Epithelial cell of proximal tubule (primary cell): ENCODE measurements at places on chromosomes 1 and 21. TPM values are rescaled to one million over a fixed set of nuclear protein-coding genes. Genes with fewer than 3 reads are reported as not detected.

GRCh38 chr1:20325844-20326420 lies 35.3 kb downstream of the VWA5B1 start:
- no peak for DNase-seq

- DNase-seq, result no peak
These were observed 14.7 kb upstream of the IRF2BP2 start for GRCh38 chr1:234624724-234625117.

DNA sequence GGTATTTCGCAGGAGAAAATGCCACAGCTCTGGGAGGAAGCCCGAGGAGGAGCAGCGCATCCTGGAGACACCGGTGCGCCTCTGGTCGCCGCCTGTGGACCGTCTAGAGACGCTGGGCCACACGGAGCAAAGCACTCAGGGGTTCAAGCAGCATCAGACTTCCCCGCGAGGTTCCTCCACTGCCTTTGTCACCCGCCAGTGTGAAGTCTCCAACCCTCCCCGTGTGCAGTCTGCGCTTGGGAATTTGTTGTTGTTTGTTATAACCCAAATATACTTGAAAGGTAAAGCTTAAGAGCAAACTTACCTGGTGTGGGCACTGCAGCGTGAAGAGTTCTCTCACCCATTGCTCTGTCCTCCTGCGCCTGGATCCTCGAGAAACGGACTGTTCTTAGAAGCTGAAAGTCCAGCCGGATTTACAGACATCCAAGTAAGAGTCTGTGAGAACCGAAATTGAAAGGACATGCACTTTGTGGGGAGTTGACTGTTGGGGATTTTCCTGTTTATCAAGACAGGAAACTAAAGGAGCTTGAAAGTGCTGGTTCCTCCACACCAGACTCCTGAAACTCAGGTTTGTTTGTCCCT lies at the start of gene GBP4:
TSS of gene GBP4 (minus strand) at position 452 of the 582 bp plus-strand sequence. CDS start at position 344, 108 bp downstream.
- no peak for DNase-seq

DNA sequence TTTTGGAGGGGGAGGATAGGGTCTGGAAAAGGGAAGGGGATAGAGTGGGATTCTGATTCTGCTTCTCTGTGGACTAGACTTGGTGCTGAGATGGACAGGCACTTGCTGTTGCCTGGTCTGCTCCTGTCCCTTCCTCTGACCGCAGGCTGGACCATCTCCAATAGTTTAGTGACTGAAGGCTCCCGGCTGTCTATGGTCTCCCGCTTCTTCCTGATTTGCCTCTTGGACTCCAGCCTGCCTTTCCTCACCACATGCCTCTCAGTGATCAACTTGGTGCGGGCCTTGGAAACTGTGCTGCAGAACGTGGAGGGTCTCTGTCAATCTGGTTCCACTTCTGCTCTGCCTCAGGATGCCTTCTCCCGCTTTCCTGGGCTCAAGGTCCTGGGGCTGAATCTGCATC lies 6.3 kb upstream of the ZSCAN20 start:
- DNase-seq, result no peak

DNA sequence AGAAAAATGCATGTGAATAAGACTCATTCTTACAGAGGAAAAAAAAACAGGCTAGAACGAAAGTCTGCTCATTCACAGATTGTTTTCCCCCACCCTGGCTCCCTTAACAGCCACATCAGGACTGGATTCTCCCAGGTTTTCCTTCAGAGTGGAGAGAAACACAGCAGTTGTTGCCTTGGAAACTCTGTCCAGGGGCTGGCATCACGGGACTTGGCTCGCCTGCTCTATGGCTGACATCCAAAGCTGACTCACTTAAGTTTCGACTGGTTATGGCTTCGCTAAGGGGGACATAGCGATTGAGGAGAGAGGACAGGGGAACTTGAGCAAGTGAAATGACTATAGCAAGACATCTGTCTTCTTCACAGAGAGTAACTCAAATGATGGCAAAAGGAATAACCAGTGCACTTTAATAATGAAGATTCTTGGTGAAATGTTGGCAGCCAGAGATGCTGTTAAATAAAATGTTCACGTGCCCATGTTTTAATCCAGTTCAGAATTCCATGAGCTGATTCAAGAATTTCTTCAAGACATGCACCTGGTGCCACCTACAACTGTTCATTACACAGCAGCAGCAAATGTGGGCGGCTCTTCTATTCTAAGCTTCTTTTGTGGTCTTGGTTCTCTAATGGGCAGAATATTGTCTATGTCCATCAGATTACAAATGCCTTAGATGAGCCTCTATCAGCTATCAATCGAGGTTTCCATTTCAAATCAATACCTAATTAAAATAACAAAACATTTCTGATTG lies 21.8 kb downstream of the MIS18A start:
- DNase-seq, result peak; percentile 89

GRCh38 chr1:10295481-10296085 lies 85.2 kb downstream of the KIF1B start:
- no peak for DNase-seq

DNA sequence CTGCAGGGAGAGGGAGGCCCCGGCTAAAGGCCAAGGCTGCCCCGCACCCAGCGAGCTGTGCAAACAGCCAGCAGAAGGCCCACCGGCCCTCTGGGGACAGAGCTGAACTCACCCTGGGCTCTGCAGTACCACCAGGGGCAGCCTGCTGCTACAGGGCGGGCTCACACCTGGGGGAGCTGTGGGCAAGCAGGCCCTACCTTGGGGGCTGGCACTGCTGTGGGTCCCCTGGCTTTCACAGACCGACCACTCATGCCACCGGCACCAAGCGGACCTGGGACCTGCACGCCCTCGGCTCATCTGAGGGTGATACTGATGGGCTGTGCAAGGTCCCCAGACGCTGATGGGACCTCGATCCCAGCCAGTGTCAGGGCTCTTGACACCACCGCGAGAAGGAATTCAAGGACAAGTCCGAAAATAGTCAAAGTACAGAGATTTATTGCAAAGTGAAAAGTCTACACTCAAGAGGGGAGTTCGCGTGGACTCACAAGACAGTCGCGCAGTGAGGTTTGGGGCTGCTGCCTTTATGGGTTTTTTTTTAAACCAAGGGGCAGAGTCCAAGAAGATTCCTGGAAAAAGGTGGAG lies 61.0 kb upstream of the ADARB1 start:
- DNase-seq, result no peak

- DNase-seq, result no peak
These were observed 15.8 kb downstream of the UBE2G2 start for GRCh38 chr21:44785620-44786335.

DNA sequence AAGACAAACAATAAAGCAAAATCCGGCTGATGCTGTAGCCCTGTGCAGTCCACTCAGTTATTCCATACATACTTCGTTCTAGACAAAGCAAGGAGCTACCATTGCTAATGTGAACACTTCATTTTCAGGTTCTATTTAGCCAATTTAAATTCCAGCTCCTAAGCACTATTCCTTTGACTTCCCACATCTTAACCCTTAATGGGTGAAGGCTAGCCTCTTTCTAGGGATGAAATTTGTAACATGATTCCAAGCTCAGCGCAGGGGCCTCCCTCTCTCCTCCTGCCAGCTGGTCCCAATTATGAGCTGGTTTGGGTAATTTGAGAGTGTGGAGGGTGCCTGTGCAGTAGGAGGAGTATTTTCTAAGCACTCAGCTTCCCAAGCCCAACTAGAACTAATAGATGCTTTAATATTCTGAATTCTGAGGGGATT lies 53.9 kb upstream of the PTGFRN start:
- DNase-seq, result no peak

- no peak for DNase-seq
These were observed 5.9 kb downstream of the SOD1 start for GRCh38 chr21:31665397-31665796.

DNA sequence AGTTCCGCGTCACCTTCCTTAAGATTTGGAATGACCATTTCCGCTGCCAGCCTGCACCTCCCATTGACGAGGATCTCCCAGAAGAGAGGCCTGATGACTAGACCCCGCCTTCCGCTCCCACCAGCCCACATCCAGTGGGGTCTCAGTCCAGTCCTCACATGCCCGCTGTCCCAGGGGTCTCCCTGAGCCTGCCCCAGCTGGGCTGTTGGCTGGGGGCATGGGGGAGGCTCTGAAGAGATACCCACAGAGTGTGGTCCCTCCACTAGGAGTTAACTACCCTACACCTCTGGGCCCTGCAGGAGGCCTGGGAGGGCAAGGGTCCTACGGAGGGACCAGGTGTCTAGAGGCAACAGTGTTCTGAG lies 9.8 kb downstream of the MYBPH start:
- no peak for DNase-seq

DNA sequence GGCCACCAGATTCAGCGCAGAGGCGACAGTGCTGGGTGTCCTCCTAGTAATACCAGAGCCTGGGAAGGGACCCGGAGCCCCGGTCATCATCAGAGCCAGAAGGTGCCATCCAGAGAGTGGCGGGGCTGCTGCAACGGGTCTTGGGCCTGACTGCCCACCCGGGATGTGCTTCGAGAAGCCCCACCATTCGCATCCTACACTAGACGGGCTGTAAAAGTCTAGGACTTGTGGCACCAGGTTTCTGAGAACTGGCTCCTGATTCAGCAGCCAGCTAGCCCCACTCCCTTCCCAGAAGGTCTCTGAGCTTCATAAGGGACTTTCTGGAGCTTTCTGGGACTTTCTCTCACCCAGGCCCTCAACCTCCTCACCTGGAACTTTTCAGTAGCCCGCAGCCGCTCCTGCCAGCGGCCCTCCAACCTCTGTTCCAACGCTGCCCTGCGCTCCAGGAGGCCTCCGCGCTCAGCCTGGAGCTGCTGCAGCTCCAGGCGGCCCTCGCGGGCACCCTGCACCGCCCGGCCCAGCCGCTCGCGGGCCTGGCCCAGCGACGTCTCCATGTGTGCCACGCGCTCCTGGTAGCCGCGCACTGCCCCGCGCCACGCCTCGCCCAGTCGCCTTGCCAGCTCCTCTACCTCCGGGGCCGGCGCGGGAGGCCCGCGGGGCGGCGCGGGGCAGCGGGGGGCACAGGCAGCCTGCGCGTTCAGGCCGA lies 940 bp downstream of the NES start:
- no peak for DNase-seq

GRCh38 chr1:183676586-183677189 lies 23.6 kb upstream of the APOBEC4 start:
- no peak for DNase-seq

DNA sequence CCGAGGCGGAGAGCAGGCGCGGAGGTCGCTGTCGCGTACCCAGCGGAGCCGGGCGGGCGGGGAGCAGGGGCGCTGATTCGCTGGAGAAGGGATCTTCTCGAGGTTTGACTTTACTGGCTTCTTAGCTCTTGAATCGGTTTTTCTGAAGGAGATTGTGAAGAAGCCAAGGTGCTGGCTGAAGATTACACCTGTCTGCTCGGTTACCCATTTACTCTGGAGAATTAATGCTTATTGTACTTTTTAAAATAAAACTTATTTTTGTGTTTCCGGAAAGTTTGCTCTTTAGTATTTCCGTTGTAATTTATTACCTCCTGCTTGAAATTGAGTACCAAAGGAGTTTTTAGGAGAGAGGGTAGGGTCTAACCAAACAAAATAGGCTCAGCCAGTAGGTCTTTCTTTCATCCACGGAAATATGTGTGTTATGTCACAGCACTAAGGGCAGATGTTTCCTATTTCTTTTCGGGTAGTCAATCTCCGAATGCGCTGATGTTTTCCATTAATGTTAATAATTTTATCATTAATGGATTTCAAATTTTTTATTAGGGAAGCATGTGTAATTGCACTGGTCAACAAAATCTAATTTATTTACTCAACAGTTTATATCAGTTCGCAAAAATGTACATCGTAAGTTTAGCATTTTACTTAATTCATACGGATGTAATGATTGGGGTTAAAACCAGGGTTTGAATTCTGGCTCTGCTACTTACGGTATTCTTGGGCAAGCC lies 510 bp upstream of the GNG5 start:
- no peak for DNase-seq

GRCh38 chr1:64403331-64403730 lies 66.6 kb upstream of the CACHD1 start:
- DNase-seq, result no peak

GRCh38 chr1:29793101-29793546 lies 556.8 kb downstream of the PTPRU start:
- DNase-seq, result peak; percentile 55

- no peak for DNase-seq
These were observed 5.8 kb downstream of the COG2 start for GRCh38 chr1:230648114-230648513.

DNA sequence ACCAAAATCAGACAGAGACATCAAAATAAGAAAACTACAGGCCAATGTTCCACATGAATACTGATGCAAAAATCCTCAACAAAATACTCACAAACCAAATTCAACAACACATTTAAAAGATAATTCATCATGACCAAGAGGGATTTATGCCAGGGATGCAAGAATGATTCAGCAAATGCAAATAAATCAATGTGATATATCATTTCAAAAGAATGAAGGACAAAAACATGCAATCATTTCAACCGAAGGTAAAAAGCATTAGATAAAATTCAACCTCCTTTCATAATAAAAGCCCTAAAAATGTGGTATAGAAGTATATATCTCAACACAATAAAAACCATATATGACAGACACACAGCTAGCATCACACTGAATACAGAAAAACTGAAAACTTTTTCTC lies 81.5 kb upstream of the LYPLAL1 start:
- DNase-seq, result no peak

GRCh38 chr1:181675918-181676190 lies 192.5 kb downstream of the CACNA1E start:
- DNase-seq, result no peak

DNA sequence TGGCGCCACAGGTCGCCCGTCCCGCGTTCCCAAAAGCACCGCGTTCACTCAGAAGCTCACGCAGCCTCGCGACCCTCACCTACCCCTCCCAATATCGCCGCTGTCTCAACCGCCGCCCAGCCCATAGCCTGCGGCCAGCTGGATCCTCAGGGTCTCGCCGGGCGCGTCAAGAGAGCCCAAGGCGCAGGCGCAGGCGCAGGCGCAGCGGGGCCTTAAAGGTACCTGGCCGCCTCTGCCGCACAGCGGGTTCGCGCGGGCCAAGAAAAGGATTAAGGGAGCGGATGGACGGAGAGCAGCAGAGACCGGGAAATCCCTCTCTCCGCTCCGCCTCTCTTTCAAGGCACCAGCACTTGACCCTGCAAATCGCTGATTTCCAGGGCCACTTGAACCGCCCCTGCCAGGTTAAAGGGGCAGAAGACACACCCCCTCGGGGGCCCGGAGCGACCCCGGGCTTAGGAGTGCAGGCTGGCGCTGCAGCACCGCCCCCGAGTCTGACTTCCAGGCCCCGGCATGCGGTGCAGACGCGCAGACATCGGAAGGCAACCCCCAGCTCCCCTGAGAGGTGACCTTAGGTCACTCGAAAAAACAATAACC lies at the start of gene NBPF20:
TSS of gene NBPF20 (minus strand) at position 168 of the 594 bp plus-strand sequence. CDS start 20,331 bp downstream, outside the sequence.
- DNase-seq, result peak; percentile 2

The INAVA gene
- 84.0 and 191 TPM in 2 replicates for total RNA-seq

The SHE gene
- total RNA-seq, result under 0.01 TPM in 1 of 2 replicates, not detected in the other

The CAMK1G gene
- 0.23 TPM in 1 of 2 replicates, not detected in the other for total RNA-seq

The HCRTR1 gene
- total RNA-seq, result not detected in 2 replicates

The RPTN gene
- total RNA-seq, result not detected in 2 replicates

The MYCL gene
- total RNA-seq, result 1.2 and 2.6 TPM in 2 replicates

The OR2L8 gene
- total RNA-seq, result not detected in 2 replicates

The PCNX2 gene
- 9.0 and 11.4 TPM in 2 replicates for total RNA-seq

The TFAP2E gene
- total RNA-seq, result 1.0 TPM in 2 replicates
